ENCODE measurements at places on chromosomes 7 and 10. TPM values are rescaled to one million over a fixed set of nuclear protein-coding genes. Genes with fewer than 3 reads are reported as not detected.

- DNase-seq, result no peak
Observed at GRCh38 chr10:42768581-42769152, 13.9 kb upstream of the BMS1 start.

- no peak for DNase-seq
Observed at GRCh38 chr10:51397695-51398094, 301.7 kb downstream of the CSTF2T start.

- DNase-seq, result peak; percentile 32
Observed at GRCh38 chr7:1242606-1243289, 10.1 kb downstream of the UNCX start.

DNA sequence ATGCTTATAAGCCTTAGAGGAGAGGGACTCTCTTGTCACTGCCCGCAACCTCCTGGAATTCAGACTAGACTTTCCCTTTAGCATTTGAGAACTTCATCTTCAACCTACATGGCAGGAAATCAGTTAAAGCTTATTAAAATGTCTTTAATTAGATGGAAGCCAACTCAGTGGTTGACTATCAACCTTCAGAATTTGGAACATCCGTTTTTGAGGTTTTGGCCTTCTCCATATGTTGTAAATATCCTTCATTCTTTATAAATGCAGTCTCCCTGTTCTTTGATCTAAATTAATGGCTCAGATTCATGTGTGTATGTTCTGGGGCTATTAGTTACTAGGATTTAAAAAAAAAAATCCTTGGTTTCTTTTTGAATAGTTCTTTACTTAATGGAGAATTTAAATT is 85.0 kb downstream of the ANKRD61 start:
- DNase-seq, result no peak

DNA sequence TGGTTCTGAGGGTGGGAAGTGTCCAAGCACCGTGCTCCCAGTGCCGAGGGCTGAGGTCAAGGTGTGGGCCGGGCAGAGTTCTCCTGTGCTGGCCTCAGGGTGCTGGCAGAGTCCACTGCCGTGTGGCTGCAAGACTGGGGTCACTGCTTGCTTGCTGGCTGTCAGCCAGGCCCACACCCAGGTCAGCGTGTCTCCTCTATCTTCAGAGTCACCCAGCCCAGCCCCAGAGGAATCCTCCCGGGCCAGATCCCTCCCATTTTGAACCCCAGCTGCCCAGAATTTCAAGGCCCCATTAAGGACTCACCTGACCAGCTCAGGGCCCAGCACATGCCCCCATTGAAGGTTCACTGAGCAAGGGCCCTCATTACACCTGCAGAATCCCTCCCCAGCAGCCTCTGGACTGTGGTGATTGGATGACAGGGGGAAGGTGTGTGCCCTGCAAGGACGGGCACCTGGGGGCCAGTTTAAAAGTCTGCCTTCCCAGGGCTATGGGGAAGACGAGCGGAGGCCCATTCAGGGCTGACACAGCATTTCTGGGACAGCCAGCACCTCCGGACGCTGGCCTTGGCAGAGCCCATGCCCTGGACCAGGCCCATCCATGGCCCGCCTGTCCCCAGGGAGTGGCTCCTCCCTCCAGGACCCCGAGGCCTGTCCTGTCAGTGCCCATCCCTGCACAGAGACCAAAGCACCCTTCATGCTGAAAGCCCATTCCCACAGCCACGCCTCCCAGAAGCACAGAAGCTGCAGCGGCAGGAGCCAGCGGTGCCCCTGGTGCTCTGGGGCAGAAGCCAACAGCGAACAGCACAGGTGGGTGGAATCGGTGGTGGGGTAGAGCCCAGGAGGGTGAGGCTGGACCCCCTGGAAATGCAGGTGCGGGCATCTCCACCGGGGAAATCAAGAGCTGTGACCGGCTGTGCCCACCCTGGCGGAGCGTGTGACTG is 45.1 kb upstream of the PPP2R2D start:
- DNase-seq, result no peak

ITPRID1 gene
- total RNA-seq, result not detected

All from B cell (primary cell).